Natural killer cell (primary cell): ENCODE measurements at places on chromosomes 3 and 15. TPM values are rescaled to one million over a fixed set of nuclear protein-coding genes. Genes with fewer than 3 reads are reported as not detected.
A peak's percentile ranks its signal among the peaks of the same experiment; 100 is the strongest.

DNA sequence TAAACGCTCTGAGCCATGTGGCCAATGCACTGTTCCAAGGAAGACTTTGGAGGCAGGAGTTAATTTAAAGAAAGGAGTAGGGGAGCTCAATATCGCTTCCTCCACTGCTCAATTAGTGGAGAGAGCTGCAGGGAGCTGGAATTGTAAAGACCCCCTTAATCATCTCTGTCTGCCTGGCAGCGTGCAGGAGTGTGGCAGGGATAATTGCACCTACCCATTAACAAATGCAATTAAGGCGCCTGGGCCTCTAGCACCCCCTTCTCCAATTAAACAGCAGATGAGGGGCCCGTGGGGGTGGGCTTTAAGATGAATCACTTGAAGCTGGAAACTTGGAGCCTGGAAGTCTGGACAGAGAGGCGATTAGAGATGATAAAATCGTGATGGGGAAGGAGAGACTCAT is 61.7 kb upstream of the GLCE start:
- DNase-seq, result no peak

- DNase-seq, result peak; percentile 65
Measured at GRCh38 chr3:58008141-58009025, at the start of gene FLNB. Gene FLNB, plus strand, starts transcription at chr3:58008422. Its CDS starts 143 bp downstream, at chr3:58008565.

DNA sequence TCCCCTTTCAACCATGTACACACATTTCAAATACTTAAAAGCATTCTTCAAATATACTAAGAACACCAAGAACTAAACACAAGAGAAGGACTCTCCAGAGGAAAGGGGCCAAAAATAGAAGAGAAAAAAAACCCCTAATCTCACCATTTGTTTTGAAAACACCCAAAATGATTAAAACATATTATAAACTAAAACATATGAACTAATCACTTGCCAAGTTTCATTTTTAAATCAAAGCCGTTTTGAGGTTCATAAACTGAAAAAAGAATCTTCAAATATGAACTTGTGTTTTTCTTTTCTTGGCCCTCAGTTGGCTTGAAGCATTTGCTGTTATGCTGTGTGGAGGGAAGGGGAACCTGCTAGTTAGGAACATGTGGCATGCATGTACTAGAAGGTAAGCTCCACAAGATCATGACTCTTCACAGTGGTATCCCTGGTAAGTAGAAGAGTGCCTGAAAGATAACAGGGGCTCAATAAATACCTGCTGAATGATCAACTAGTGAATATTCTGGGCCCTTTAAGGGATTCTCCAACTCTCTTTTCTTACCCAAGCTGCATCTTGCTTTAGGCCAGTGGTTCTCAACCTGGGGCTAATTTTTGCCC is 224.5 kb downstream of the TIGIT start:
- DNase-seq, result no peak

DNA sequence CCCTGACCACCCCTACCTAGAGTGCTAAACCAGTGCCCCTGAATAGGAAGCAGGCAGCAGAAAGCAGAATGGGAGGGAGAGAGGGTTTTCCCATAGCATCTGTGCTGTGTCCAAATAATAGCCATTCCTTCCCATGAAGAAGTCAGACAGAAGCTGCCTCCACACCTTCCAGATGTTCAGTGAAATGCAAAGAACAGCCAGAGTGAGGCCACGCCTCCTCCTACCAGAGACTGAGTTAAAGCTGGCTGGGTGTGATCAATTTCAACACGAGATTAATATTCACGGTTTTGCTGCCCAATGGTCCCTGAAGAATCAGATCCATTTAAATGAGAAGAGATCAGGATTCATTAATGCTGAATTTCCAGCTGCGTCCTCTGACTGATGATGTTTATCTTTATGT is 111.8 kb downstream of the SRGAP3 start:
- no peak for DNase-seq

- no peak for DNase-seq
Measured at GRCh38 chr3:50122071-50122470, 33.1 kb upstream of the SEMA3F start.

GRCh38 chr3:39099242-39099641 is 8.2 kb downstream of the GORASP1 start:
- no peak for DNase-seq

TGM5 gene
- not detected for total RNA-seq

GRCh38 chr15:31019986-31020385 is 28.6 kb upstream of the MTMR10 start:
- no peak for DNase-seq

GRM7 gene
- not detected for total RNA-seq

DNA sequence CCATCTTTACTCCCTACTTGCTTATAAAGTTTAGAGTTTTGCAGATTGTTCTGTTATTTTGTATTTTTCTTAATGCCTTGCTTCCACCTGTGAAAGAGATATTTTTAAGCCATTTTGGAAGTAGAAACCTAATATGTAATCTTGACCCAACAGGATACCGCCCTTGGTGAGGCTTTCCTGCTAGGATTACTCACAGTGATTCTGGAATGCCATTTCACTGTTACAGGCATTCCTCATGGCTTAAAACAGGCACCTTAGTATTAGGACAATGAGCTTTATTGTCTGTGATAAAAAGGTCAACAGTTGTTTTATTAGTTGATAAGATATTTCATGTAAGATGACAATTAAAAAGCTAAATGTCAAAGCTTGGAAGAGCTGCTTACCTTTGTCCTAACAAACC is 58.2 kb downstream of the PHLDB2 start:
- no peak for DNase-seq

DNA sequence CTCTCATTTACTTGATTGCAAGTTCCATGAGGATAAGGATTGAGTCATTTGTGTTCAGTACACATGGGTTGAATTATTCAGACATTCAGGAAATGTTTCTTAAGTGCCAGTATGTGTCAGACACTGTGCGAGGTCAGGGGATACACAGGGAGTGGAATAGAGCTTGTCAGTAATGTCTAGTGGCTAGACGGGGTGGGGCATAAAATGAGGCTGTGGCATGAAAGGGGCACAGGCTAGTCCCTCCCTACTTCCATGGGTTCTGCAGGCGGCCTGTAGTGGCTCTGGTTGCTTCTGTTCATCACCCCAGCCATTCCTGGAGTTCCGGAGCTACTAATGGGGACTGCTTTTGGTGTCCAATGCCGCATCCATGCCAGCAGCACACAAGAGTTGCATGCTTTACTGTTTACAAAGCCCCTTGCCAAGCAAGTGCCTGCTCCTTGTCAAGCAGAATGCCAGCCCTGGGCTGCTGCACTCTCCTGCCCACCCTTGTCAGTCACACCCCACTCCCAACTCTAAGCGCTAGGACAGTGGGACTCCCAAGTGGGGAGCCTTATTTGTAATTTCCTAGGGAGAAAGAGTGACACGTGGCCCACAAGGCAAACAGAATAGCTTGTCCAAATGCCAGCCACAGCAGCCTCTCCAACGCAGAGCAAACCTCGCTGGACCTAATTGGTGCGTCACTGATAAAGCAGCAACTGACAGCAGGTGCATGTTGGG is 70.8 kb downstream of the RAB11A start:
- no peak for DNase-seq

GRCh38 chr3:188067932-188068331 is 86.0 kb upstream of the LPP start:
- DNase-seq, result no peak

DNA sequence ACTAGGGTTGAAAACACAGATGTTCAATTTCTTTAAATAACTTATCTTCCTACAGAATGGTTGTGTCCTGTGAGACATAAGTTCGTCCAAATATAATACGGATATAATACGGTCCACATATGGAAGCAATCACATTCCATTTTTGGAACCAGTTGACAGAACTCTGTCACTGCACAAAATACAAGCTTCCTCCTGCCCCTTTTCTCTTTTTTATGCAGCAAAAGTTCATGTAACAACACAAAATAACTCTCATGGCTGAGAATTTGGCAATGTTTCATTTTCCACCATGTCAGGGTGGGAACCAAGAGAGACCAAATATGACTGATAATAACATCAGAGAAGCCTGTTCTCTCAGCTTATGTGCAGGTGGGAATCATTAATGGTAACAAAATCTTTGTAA is 158.1 kb upstream of the ZNF385D start:
- DNase-seq, result no peak

LTF gene
- 1.0 TPM for total RNA-seq

DNA sequence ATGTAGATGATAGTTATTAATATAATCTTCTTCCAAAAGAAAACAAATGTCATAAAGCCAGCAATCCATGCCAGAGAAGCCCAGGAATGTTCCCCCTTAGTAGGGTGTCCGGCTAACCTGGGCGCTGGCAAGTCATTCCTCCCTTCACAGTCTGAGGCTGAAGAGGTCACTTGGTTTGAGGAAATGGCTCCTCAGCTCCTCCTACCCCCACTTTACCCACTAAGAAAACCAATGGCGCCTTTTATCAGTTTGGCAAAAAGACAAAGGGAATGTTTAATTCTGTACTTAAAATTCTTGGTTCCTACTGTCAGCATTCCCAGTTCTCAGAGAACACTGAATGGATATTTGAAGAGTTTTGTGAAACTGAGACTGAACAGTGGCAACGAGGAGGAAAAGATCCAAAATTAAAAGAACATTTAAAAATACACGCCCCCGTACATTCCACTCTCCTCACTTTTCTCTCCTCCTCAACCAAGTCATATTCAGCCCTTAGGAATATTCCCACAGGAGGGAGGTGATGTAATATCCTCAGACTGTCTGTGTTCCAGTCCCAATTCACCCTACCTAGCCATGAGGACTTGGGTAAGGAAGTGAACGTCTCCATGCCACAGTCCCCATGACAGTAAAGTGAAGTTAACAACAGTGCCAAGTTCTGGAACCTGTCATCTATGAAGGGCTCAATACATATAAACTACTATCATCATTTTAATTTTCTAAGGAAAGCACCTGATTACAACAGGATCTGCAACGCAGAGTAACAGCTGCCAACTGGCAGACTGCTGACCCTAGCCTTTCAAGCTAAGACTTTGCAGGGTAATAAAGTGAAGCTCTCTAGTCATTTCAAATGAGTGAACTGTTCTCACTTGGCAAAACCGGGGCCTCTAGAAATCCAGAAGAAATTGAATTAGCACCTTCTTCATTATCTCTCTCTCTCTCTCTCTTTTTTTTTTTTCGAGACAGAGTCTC is 234.5 kb upstream of the ICE2 start:
- no peak for DNase-seq

DNA sequence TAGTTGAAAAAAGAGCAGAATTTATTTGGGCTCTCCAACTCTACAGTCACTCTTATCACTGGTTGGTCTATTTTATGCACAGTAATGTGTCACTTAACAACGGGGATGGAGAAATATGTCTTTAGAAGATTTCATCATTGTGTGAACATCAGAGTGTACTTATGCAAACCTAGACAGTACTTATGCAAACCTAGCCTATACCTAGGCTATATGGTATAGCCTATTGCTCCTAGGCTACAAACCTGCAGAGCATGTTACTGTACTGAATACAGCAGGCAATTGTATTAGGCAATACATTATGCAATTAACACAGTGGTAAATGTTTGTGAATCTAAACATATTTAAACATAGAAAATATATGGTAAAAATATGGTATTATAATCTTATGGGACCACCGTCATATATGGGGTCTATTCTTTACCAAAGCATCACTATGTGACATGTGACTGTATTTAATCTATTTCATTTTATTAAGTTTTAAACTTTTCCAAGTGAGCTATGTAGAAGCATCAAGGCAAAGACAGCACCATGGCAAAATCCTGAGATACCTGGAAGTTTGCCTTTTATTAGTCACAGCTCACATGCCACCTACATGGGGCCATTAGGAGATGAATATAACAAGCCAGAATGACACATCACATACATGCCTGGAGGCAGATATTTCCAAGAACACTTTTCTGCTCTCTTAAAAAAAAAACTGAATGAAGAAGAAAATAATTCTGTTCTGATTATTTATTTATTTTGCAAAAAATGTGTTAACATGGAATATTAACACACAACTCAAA is 537.4 kb downstream of the TUSC7 start:
- no peak for DNase-seq

SPINT1 gene
- total RNA-seq, result 1.7 TPM

- DNase-seq, result no peak
Measured at GRCh38 chr15:94582368-94582767, 351.0 kb downstream of the MCTP2 start.

DNA sequence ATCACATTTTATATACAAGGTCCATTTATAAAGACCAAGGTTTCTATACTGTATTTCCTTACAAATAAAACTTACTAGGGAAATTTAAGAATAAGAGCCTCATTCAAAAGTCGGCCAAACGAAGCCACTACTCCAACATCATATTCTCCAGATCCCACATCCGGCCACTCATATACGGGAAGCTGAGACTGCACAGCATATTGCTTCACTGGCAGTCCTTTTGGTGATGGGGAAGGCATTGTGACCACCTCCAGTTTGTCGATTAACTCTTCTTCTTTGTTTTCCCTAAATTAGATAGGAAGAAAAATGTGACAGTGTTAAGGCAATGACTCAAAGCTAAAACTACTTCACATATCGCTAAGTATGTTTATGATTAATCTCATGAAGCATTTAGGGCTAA is 2.7 kb downstream of the MTFMT start:
- DNase-seq, result no peak

DNA sequence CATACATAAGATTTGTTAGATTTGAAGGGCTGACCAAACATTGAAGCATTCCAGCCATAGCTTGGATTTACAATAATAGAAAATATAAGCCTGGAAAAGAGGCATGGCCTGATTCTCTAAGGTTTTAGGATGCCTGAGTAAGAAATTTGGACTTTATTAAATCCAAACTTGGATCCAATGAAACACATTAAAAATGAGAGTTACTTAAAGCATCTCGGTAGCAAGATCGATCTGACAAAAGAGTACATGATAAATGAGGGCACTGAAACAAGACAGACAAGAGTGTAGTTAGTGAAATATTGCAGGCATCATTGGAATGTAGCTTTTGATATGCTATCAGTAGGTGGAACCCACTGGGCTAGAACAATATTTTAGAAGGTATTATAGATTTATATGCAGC is 855.7 kb upstream of the DPPA4 start:
- DNase-seq, result no peak

GRCh38 chr15:70111203-70112073 is 13.7 kb upstream of the TLE3 start:
- no peak for DNase-seq

DUOXA1 gene
- 0.40 TPM for total RNA-seq

DNA sequence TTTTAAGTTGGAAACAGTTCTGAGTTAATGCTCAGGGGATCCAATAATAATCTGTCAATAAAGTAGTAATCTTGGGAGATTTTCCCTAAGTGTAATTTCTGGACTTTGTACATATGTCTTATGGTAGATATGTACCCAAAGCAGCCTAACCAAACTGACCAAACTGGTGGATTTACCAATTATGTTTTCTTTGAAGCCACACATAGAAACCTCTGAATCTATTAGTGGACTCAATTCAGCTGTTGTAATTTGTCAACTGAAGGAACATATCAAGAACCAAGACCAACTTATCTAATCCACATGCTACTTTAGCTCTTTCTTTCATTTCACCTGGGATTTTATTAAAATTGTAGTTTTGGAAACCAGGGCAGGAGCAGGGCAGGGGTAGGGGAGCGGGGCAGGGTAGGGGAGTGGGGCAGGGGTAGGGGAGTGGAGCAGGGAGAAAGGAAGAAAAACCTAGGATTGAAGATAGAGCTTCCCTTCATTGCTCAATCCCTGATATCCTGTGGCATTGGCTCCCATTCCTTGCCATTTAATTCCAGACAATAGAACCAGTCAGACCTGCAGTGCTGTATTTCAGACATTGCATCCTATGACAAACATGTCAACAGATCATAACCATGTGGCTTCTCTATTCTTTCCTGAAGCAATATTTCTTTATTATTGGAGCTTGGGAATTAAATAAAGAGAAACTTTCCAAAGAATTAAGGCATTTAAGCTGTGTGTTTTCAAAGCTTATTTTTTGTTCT is 101.8 kb downstream of the NFKBIZ start:
- DNase-seq, result no peak

- no peak for DNase-seq
Measured at GRCh38 chr15:36671017-36671416, 91.6 kb downstream of the CDIN1 start.
